ENCODE measurements at places on chromosomes 1 and 21. TPM values are rescaled to one million over a fixed set of nuclear protein-coding genes. Genes with fewer than 3 reads are reported as not detected.

DNA sequence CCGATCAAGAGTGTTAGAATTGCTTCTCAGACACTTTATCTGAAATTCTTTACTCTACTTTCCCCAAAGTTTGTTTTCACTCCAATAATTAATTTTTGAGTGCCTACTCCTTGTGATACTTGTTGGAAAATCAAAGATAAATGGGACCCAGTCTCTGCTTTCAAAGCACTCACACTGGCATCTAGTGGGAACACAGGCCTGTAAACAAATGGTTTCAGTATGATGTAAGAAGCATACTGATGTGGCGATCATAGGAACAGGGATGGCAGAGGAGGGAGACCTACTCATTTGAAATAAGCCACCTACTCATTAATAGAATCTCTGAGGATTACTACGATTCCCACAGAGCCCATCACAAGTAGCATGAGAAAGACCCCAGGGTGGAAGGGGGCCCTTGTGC, 273.7 kb upstream of the ST6GALNAC5 start:
- H3K36me3 ChIP-seq: no peaks in the 10 kb centered on the region
- peak; percentile 9 for DNase-seq
- no peaks in the 10 kb centered on the region for H3K4me1 ChIP-seq
- H3K4me3 ChIP-seq: no peak overlapping the region
- H3K27ac ChIP-seq: no peak overlapping the region
- H3K27me3 ChIP-seq: no peaks in the 10 kb centered on the region

DNA sequence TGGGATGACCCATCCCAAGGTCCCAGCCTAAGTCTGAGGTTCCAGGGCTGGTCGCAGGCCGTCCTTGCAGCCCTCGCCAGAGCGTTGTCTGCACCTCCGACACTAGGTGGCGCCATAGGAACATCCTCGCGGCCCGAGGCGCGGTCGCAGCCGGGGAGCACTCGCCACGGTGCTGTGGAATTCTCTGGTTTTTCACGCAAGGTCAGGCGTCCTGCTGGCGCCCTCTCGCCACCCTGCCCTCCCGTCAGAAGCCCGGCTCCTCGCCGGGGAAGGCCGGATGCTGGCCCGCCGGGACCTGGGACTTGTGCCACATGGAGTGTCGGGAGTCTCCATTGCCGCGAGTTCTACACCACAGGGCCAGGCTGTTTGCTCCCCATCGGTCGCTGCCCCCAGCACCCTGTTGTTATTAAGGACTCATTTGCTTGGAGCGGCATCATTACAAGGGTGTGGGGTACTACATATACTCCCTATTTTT, 196.8 kb upstream of the LMO4 start:
- H3K27me3 ChIP-seq: no peaks in the 10 kb centered on the region
- DNase-seq: peak; percentile 89
- peak overlapping the region; percentile 70 for H3K4me3 ChIP-seq
- H3K27ac ChIP-seq: no peak overlapping the region
- no peaks in the 10 kb centered on the region for H3K36me3 ChIP-seq

Gene C1orf52
- total RNA-seq: 30.9 TPM

DNA sequence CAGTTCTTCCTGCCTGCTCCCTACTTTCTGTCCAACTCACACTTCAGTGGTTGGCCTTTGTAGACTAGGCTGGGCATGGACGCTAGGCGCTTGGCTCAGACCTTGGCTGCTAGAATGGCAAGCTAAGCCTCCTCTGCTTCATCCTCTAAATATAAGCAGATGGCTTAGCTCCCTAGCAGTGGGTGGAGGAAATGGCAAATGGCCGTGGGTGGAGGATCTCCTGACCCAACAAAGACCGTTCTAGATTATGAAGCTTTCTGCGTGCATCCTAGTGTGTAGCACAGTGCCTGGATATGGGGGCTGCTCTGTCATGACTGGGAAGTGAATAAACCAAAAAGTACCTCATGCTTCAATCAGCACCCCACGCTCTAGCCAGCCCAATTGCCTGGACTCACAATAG, 10.4 kb upstream of the ETV3L start:
- H3K27me3 ChIP-seq: no peaks in the 10 kb centered on the region
- peaks cover 18% of the 10 kb centered on the region for H3K4me1 ChIP-seq
- no peak overlapping the region for H3K27ac ChIP-seq
- peak; percentile 62 for DNase-seq
- H3K36me3 ChIP-seq: no peaks in the 10 kb centered on the region

Gene AGT
- not detected for total RNA-seq

Gene SLC6A17
- 2.4 TPM for total RNA-seq

GRCh38 chr1:28354121-28354520, 15.4 kb upstream of the PHACTR4 start:
- no peaks in the 10 kb centered on the region for H3K27me3 ChIP-seq
- peaks cover 13% of the 10 kb centered on the region for H3K4me1 ChIP-seq
- DNase-seq: peak; percentile 84
- peak overlapping the region; percentile 59 for H3K27ac ChIP-seq
- no peak overlapping the region for H3K4me3 ChIP-seq

All from GM23248 (cell line).